ENCODE measurements at places on chromosomes 7 and 10. TPM values are rescaled to one million over a fixed set of nuclear protein-coding genes. Genes with fewer than 3 reads are reported as not detected.

SLC26A5 gene
- 0.55 TPM for total RNA-seq

CCL24 gene
- 2.7 TPM for total RNA-seq

PALD1 gene
- 12.1 TPM for total RNA-seq

ASZ1 gene
- not detected for total RNA-seq

CLEC2L gene
- 0.34 TPM for total RNA-seq

HTR7 gene
- 0.48 TPM for total RNA-seq

IFIT5 gene
- 8.2 TPM for total RNA-seq

CLRN3 gene
- not detected for total RNA-seq

FAM237B gene
- total RNA-seq, result not detected

C10orf67 gene
- total RNA-seq, result 1.4 TPM

LOXL4 gene
- 1.6 TPM for total RNA-seq

LEP gene
- 0.76 TPM for total RNA-seq

GLRX3 gene
- 35.7 TPM for total RNA-seq

FZD8 gene
- 6.8 TPM for total RNA-seq

CALHM3 gene
- total RNA-seq, result not detected

BMPR1A gene
- 33.3 TPM for total RNA-seq

TMEM26 gene
- not detected for total RNA-seq

ARHGAP19 gene
- 12.8 TPM for total RNA-seq

Data from suprapubic skin (tissue), 4 donors.